ENCODE measurements at places on chromosomes 12 and 14. TPM values are rescaled to one million over a fixed set of nuclear protein-coding genes. Genes with fewer than 3 reads are reported as not detected.

MGAT4C gene
- total RNA-seq = 0.05 TPM

TGM1 gene
- 9.1 TPM for total RNA-seq

EIF2S3B gene
- total RNA-seq = 4.5 TPM

ERP27 gene
- 0.35 TPM for total RNA-seq

POU6F1 gene
- total RNA-seq = 15.3 TPM

CFAP54 gene
- total RNA-seq = 2.4 TPM

KRT1 gene
- not detected for total RNA-seq

FBXL14 gene
- 16.2 TPM for total RNA-seq

PTPRR gene
- total RNA-seq = 1.0 TPM

P2RX7 gene
- total RNA-seq = 9.3 TPM

ABHD12B gene
- not detected for total RNA-seq

IGF1 gene
- 9.9 TPM for total RNA-seq

SLC2A14 gene
- total RNA-seq = 1.1 TPM

KRT83 gene
- not detected for total RNA-seq

OR6C2 gene
- not detected for total RNA-seq

IKZF4 gene
- total RNA-seq = 29.2 TPM

RTN1 gene
- 0.78 TPM for total RNA-seq

DCN gene
- 1,911 TPM for total RNA-seq

C12orf75 gene
- 14.2 TPM for total RNA-seq

CLEC9A gene
- 0.22 TPM for total RNA-seq

L2HGDH gene
- total RNA-seq = 5.1 TPM

ST8SIA1 gene
- total RNA-seq = 1.2 TPM

TRIAP1 gene
- 14.7 TPM for total RNA-seq

HOXC11 gene
- total RNA-seq = not detected

MSRB3 gene
- 31.4 TPM for total RNA-seq

TOMM20L gene
- 0.92 TPM for total RNA-seq

PROX2 gene
- not detected for total RNA-seq

GXYLT1 gene
- 10.9 TPM for total RNA-seq

KRT82 gene
- not detected for total RNA-seq

RAB3IP gene
- total RNA-seq = 16.2 TPM

PALS1 gene
- total RNA-seq = 10.6 TPM

ZFHX2 gene
- 1.1 TPM for total RNA-seq

SDR9C7 gene
- not detected for total RNA-seq

SLC25A21 gene
- total RNA-seq = 1.1 TPM

P2RX2 gene
- total RNA-seq = not detected

ACSS3 gene
- total RNA-seq = 32.3 TPM

SERPINA4 gene
- 0.22 TPM for total RNA-seq

GPR137C gene
- total RNA-seq = 0.48 TPM
